ENCODE measurements at places on chromosomes 2 and 18.

- no peak for DNase-seq
These were observed 42.1 kb upstream of the SIGLEC15 start for GRCh38 chr18:45783097-45784075.

DNA sequence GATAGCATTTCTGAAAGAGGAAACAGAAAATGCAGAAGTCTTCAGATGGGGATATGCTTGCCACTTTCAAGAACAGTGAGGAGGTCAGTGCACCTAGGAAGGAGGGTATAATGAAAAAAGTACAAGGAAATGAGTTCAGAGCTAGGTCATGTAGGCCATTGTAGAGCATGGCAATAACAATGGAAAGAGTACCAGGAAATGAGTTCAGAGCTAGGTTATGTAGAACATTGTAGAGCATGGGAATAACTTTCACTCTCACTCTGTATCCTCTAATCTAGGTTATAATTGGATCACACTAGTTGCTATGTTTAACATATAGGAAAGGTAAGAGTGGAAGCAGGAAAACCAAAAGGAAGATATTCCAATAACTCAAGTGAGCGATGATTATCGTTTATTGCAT lies 12.3 kb downstream of the SCG2 start:
- no peak for DNase-seq

GRCh38 chr18:34128436-34128835 lies 96.3 kb downstream of the NOL4 start:
- no peak for DNase-seq

- DNase-seq: no peak
These were observed 68.4 kb upstream of the MCFD2 start for GRCh38 chr2:46984040-46984439.

GRCh38 chr2:28165087-28165635 lies 227.5 kb upstream of the FOSL2 start:
- DNase-seq: no peak

DNA sequence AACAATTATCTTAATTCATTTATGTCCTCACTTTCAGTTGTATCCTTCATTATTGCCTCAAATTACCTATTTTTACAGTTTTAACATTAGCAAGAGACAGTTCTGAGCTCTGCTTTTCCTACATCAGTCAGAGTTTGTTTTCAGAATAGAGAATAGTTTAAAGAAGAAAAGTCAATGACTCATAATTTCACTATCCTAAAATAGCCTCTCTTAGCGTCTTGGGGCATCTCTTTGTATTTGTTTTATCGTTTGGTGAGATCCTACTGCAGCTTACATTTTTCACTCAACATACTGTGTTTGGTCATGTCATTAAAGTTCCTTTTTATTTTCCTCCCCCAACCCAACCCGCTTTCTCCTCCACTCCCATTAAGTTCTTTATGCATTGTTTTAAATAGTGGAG lies 3.8 kb downstream of the SEC11C start:
- DNase-seq: no peak

DNA sequence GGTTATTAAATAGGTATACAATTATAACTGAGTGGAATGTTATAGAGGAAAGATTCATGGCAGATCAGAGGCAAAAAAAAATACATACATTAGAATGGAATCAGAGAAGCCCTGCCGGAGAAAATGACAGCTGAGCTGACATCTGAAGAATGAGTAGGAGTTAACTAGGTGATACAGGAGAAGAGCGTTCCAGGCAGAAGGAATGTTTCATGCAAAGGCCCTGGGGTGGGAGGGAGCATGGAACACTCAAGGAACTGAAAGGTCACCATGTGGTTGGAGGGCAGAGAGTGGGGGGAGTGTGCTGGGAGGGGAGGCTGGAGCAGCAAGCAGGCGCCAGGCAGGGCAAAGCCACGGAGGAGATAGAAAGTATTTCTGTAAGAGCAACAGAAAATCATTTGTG lies 31.6 kb upstream of the CDK5R2 start:
- no peak for DNase-seq

DNA sequence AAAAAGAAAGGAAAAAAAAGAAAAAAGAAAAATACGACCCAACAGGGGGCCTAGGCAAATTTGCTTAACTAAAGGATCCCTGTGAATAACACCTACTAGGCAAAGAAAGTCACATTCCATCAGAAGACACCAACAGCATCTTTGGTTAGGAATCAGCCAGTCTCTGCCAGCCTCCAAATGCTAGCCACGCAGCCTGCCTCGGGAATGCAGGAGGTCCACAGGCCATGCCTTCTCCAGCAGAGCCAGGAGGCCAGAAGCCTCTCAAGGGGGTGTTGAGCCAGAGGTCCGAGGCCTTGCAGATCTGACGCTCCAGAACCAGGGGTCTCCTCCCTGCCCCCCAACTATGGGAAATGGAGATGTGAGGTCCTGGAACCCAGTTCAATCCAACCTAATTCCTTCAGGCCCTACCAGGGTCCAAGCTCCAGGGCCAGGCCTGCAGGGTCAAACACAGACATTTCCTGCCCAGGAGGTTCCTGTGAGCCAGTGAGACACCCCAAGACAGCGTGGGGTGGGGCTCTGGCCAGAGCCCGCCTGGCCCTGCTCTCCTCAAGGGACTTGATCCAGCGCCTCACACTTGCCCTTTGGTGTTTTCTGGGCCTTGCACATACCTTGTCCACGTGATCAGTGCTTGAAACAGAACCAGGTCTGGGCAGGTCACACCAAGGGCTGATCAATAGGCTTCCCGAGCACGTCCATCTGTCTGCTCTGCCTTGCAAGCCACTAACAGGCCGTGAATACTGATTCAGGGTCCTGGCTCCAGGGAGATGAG lies 289.6 kb upstream of the ID2 start:
- DNase-seq: no peak

GRCh38 chr2:126513033-126513432 lies 142.9 kb upstream of the GYPC start:
- no peak for DNase-seq

GRCh38 chr2:109355192-109355843 lies 226.3 kb downstream of the SH3RF3 start:
- no peak for DNase-seq

GRCh38 chr2:9113262-9113661 lies 93.3 kb upstream of the ASAP2 start:
- DNase-seq: no peak

GRCh38 chr2:168212167-168212566 lies 35.2 kb downstream of the STK39 start:
- no peak for DNase-seq

GRCh38 chr18:32420084-32420750 lies 50.5 kb downstream of the GAREM1 start:
- no peak for DNase-seq

DNA sequence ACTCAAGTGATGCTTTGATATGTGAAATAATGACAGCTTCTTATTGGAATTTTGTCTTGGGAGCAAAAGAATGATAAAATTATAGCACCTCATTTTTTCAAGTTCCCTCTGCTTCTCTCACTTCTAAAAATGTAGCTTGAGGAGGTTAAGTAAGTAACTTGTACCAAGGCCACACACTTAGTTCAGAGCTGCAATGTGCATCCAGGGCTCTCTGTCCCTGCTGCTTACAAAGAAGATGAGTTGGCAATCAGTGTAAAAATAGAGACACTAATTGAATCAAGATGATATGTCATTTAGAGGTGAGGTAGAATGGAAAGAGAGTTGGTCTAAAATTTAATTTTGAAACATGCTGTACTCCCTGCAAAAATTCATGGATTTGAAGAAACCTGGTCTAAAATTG lies 312.0 kb upstream of the TNP1 start:
- no peak for DNase-seq

GRCh38 chr2:165793161-165793778 lies 777 bp downstream of the GALNT3 start:
- DNase-seq: no peak

- DNase-seq: no peak
These were observed 44.9 kb upstream of the SNTG2 start for GRCh38 chr2:905833-906140.

DNA sequence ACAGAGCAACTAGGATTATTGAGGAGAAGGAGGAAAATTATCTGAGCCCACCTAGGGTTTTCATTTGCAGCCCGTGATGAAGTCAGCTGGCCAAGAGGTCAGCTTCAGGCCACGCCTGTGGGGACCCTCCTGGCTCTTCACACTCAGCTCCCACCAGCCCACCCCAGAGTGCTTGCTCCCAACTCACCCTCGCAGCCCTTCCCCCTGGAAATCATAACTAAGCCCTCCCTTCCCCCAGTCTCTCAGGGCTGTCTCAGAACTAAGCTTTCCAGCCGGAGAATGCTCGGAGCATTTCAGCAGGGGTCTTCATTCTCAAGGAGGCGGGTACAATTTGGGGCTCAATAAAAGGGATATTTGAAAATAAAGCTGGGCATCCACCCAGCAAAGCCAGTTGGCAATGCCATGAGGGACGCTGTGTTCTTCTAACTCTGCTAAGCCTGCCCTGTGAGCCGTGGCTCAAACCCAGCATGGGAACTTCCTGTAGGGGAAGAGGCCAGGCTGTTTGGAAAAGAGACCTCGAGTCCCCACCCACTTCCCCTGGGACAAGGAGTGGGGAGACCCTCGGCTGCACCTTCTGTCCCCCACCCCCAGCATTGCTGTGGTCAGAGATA lies 194.9 kb downstream of the CTIF start:
- DNase-seq: no peak

DNA sequence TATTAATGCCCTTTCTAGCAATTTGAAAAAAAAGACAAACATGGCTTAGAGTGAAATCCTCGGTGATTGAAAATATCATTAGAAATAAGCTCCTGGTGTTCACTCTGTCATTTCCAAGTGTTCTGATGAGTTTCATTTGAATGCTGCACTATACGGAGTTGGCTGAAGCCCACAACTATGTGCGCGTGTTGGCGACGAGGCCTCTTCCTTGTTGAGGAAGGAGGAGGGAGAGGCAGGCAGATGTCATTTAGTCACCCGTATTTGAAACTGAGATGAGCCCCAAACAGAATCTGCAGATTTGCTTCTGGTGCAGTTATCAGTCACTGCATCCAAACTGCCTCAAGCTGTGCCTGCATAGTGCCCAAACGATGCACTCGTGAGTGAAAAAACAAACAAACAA lies 23.5 kb upstream of the SKOR2 start:
- no peak for DNase-seq

- no peak for DNase-seq
These were observed 5.8 kb upstream of the SFTPB start for GRCh38 chr2:85673716-85674375.

DNA sequence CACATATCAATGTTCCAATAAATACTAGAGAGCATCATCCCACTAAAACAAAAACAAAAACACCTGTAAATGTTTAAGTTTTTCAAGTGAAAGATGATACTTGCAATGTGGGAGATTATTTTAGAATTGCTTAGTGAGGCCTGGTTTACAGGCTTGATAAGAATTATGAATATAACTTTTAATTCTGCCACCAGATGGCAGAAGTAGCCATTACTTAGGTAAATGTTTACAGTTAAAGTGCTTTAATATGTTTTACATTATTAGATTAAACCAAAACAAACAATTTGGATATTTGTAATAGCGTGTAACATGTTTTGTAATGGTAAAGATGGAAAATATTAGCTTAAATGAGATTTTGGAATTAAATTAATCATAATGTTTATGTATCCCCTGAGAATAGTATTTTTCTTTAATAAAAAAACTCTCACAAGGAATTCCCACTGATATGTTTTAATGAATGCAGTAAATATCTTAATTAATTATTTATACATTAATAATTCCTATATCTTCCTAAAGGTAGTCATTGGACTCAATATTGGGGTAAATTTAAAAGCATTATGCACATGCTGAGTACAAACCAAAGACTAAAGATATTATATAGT lies 522.0 kb downstream of the SPAG16 start:
- no peak for DNase-seq

- no peak for DNase-seq
These were observed 58.5 kb upstream of the KCNJ3 start for GRCh38 chr2:154640000-154640399.

- no peak for DNase-seq
These were observed 17.0 kb upstream of the MAP3K20 start for GRCh38 chr2:173058673-173059072.

- DNase-seq: no peak
These were observed 11.6 kb upstream of the TBC1D8 start for GRCh38 chr2:101162561-101163330.

GRCh38 chr18:49021433-49022129 lies 70.8 kb upstream of the SMAD7 start:
- DNase-seq: no peak

GRCh38 chr2:175605640-175606009 lies 396.4 kb downstream of the LNPK start:
- DNase-seq: no peak

GRCh38 chr2:156333951-156334495 lies 1.5 kb upstream of the NR4A2 start:
- DNase-seq: no peak

DNA sequence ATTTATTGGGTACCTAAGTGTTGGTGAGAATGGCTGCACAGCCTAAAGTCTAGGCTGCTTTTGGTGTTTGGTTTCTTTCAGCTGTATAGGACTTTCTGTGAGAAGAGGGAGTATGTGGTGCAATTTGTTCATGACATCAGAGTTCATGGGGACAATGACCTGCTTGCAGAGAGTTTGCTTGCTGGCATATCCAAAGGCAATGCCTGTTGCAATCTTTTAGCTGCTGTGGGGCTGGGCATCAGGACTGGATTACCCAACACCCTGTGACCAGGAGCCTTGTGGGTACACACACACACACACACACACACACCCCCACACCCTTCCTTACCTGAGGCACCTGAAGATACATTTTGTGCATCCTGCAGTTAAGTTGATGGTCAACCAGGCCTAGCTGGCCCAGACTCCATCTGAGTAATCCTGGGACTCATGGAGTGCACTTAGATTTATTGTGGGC lies 68.4 kb downstream of the LIPG start:
- no peak for DNase-seq

- DNase-seq: no peak
These were observed 18.6 kb downstream of the SLC16A14 start for GRCh38 chr2:230050136-230050535.

DNA sequence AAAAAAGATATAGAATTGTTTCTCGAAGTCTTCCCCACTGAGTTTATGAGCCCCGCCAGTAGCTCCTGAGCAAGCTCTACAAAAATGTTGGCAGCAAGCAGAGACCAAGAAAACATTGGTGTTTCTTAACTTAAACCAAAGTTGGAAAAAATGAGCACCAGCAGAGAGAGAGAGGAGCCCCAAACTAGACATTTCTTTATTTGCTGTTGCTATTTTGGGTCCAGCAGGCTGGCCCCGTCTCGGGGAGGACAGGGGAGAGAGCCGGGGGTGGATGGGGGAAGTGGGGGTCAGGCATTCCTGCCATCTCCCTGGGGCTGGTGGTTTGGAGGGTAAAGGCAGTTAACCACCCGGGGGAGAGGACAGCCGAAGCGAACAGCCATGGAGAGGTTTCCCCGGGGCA lies 113.0 kb downstream of the DYSF start:
- no peak for DNase-seq

GRCh38 chr2:191696001-191696400 lies 18.1 kb downstream of the NABP1 start:
- no peak for DNase-seq

- DNase-seq: no peak
These were observed 122.5 kb upstream of the NCKAP5 start for GRCh38 chr2:133690780-133691179.

All from CMK (cell line).